Right ventricle myocardium inferior (tissue), 1 donor: ENCODE measurements at places on chromosomes 3 and 15.

DNA sequence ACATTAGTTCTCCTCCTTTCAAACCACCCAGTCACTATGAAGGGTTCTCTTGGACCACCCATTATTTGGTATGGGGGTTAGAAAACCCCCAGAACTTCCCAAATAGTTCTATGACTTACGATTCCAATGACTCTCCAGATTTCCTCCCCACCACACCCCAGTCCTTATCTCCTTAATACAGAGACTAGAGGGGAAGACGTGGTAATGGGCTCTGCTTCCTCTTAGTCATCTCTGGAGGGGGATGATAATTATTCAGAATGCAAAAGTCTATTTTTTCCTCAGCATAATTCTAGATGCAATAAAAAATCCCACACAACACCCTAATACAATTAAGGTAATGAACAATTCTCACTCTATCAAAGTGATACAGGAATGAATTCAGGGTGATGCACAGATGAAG is 48.9 kb upstream of the CFAP161 start:
- DNase-seq = no peak

DNA sequence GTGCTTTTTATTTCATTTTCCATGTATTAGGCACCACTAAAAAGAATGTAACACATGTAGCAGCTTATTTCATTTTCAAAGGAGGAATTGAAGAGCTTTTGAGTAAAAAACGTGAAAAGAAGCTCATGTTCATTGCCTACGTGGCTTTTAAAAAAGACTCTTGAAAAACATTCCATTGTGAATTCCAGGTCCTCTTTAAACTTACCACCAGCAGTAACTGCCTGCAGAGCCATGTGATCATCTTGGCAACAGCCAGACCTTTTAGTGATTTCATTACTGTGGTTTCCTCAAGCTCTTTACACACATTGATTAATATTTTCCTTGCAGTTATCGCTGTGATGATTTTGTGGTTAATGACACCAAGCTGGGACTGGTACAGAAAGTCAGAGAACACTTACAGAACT is 43.8 kb upstream of the FBXL22 start:
- no peak for DNase-seq

DNA sequence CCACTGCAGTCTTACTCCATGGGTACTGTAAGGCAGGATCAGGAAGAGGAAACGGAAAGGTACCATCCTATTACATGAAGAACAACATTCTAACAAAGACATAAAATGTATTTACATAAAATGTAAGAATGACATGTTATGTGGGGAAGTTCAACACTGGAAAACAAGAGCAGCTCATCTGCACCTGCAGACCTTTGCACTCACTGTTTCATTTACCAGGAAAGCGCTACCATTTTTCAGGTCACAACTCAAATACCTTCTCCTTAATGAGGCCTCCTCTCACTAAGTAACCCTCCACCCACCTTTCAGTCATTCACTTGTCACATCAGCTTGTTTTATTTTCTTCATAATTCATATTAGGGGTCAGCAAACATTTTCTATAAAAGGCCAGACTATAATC is 2.6 kb downstream of the TMCC1 start:
- DNase-seq = no peak

GRCh38 chr3:44682182-44682896 is 30.1 kb upstream of the ZNF502 start:
- DNase-seq = no peak

- no peak for DNase-seq
Observed at GRCh38 chr3:65701516-65701915, 337.2 kb downstream of the MAGI1 start.

DNA sequence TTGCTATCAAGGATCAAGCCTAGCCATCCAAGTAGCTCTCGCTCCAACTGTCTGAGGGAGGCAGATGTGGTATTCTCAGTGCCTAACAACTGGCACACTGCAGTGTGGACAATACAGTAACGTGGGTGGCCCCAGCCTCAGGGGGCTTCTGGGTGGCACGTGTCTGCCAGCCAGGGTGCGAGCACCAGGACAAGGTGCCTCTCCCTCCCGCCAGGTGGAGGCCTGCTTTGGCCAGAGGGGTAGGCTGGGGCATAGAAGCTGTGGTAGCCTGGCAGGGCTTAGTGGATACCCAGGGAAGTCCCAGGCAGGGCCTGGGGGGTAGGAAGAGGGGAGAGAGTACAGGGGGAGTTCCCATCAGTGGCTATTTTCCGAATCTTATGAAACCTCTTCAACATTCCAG is 234.0 kb downstream of the PLCL2 start:
- no peak for DNase-seq

- no peak for DNase-seq
Observed at GRCh38 chr3:48413611-48414010, 16.3 kb downstream of the PLXNB1 start.

DNA sequence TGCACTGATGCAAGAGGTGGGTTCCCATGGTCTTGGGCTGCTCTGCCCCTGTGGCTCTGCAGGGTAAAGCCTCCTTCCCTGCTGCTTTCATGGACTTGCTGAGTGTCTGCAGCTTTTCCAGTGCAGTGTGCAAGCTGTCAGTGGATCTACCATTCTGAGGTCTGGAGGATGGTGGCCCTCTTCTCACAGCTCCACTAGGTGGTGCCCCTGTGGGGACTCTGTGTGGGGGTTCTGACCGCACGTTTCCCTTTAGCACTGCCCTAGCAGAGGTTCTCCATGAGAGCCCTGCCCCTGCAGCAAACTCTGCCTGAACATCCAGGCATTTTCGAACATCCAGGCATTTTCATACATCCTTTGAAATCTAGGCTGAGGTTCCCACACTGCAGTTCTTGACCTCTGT is 329.8 kb upstream of the NAALADL2 start:
- no peak for DNase-seq
